ENCODE measurements at places on chromosomes 2 and 18.

- DNase-seq: no peak
These were observed 85.7 kb downstream of the SLC4A3 start for GRCh38 chr2:219713110-219713509.

DNA sequence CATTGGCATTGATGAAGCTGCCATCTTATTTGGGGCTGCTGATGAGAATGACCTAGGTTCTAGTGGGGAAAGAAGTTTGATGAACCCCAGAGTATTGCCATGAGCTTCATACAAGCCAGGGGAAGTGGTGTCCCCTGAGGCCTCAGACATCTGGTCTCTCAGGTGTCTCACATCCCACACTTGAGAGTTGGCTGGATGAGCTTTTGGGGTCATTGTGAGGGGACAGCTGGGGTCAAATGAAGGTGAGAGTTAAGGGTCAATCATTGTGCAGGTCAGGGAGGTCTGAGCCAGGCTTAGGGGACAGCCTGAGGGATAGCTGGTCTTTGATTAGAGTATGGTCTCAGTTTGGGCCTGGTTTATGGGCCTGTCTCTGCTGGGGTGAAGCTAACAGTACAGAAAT is 336.5 kb downstream of the CYP26B1 start:
- DNase-seq: no peak

GRCh38 chr18:79406708-79407107 is 11.0 kb downstream of the NFATC1 start:
- no peak for DNase-seq

- no peak for DNase-seq
These were observed 226.5 kb downstream of the SEPTIN10 start for GRCh38 chr2:109387221-109387735.

DNA sequence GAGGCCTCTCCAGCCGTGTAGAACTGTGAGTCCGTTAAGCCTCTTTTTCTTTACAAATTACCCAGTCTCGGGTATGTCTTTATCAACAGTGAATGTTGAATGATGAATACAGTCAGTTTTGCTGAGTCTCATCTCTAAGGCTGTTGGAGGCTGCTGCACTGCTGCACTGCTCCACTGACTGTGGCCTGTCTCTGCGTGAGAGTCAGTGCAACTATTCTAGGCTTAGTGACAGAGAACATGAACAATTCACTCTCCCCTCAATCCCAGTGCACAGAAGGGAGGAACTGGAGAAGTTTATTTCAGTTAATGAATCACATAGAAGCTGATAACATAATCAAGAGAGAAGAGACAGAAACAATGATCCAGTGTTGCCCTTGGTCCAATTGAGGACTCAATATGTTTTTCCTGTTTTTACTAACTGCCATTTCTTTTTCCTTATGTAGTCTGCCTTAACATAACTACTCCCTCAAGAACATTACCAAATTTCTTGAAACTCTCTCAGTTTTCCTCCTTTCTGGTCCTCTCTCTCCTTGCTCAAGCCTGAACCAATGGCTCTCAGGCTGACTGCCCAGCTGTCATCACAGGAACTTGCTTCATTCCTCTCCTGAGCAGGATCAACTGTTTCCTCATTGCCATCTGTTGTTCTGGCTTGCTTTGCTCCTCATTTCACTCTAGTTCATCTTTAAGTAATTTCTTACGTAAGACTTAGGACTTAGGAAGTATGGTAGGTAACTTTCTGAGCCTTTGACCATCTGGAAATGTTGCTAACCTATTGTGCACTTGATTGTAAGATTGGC is 483.2 kb downstream of the METTL4 start:
- no peak for DNase-seq

DNA sequence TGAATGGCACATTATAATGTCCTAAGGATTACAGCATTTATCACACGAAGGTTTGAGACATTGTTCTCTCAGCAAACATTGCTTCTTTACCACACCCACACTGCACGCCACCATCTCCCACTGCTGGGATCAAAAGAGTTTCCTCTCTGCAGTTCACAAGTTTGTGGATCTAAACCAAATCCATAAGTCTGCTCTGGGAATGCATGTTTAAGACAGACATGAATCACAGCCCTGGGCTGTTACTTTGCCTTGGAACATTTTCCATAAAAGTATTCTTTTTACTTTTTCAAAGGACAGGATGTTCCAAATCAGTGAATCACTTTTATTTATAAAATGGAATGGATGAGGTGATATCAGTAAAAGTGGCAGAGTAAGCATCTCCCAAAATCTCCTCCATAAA is 36.1 kb downstream of the STPG4 start:
- peak; percentile 85 for DNase-seq

Data from foreskin fibroblast (primary cell).